Thoracic aorta endothelial cell (primary cell): ENCODE measurements at places on chromosomes 13 and 19. TPM values are rescaled to one million over a fixed set of nuclear protein-coding genes. Genes with fewer than 3 reads are reported as not detected.

BRME1 gene
- 0.50 and 0.53 TPM in 2 replicates for total RNA-seq

VMAC gene
- total RNA-seq, result 3.5 and 3.7 TPM in 2 replicates

KLK14 gene
- total RNA-seq, result not detected in 2 replicates

CD22 gene
- 1.1 TPM in 1 of 2 replicates, not detected in the other for total RNA-seq

DLL3 gene
- 0.43 and 0.66 TPM in 2 replicates for total RNA-seq

ATP8B3 gene
- total RNA-seq, result 1.2 and 2.2 TPM in 2 replicates
